Aorta (tissue), 5 donors: ENCODE measurements at places on chromosomes 6 and 20. TPM values are rescaled to one million over a fixed set of nuclear protein-coding genes. Genes with fewer than 3 reads are reported as not detected.

HLA-DRB5 gene
- total RNA-seq: 127 TPM

DNA sequence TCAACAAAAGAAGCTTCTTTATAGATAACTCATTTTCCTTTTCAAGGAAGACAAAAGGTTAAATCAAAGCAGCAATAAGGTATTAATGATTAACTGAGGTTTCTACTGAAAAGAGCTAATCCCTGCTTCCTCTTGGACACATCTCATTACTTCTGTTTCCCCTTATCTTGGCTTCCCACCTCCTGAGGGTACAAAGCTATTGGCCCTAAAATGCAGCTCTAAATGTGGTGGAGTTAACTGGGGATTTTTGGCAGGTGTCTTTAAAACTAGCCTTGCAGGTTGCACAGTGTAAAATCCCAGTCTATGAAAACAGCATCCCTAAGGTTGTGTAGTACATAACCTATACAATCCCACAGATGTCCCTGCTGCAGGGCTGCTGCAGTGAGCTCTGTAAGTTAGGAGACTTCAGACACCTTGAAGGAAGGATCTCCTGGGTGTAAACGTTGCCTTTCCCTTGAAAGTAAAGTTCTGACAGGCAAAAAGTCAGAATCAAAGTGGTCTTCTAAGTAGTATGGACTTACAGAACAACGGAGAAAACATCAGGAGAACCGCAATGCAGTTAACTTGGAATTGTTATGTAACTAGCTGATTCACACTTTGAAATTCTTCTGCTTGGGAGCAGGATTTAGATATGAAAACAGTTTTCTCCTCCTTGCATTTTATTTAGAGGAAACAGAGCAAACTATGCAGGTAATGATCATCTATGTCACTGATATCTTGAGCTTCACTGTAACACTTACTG is 71.7 kb upstream of the TRAF3IP2 start:
- H3K27me3 ChIP-seq: no peaks in the 10 kb centered on the region
- peaks cover 4% of the 10 kb centered on the region for H3K4me1 ChIP-seq
- no peak for DNase-seq
- H3K36me3 ChIP-seq: peaks cover 3% of the 10 kb centered on the region

DNA sequence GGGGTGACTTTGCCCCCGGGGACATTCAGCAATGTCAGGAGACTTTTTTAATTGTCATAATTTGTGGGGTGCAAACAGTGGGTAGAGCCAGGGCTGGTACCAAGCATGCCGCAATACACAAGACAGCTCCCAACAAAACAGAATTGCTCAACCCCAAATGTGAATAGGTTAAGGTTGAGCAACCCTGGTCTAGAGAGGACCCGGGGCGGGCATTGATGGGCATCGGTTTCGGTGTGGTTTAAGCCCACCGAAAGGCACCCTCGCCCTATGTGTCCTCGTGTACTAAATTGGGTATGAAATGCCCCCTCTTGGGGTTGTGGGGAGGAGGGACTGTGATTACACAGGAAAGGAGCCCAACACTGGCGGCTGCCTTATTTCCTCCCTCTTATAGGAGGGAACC is 36.0 kb downstream of the KIAA1755 start:
- no peak overlapping the region for H3K27ac ChIP-seq
- H3K4me1 ChIP-seq: no peaks in the 10 kb centered on the region
- no peak for DNase-seq
- H3K4me3 ChIP-seq: no peak overlapping the region
- no peaks in the 10 kb centered on the region for H3K36me3 ChIP-seq

LKAAEAR1 gene
- total RNA-seq: not detected

SLC35A1 gene
- total RNA-seq: 15.0 TPM

DNA sequence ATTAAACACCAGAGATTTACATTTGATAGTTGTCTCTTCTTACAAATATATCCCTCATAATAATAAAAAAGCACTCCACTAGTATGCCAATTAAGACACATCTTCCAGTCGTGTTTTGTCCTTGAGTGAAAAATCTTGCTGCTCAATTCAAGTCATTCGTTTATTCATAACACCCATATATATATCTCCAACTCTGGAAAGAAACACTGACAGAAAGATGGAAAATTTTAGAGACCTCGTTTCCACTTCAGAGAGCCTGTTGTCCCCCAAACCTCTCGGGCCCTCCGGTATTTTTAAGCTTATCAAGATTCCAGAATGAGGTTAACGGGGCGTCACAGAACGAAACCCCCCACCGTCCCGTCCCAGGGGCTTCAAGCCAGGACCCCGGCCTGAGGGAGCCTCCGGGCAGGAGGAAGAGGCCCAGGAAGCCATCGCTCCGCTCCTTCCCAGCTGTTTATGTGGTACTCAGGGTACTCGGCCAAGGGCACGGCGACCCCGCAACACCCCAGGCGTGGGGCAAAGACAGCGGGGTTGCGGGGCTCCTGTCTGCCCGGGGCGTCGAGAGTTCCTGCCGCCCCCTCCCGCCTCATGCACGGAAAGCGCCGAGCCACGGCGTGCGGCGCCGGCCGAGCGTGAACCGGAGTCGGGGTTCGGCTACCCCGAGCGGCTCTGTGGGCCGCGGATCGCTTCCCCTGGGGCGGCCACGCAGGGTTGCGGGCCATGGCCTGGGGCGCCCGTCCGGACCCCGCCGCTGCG is 623 bp upstream of the SNX9 start:
- H3K27me3 ChIP-seq: no peaks in the 10 kb centered on the region
- peak overlapping the region; percentile 87 for H3K4me3 ChIP-seq
- peak; percentile 53 for DNase-seq
- H3K4me1 ChIP-seq: peaks cover 3% of the 10 kb centered on the region
- peak overlapping the region; percentile 94 for H3K27ac ChIP-seq
- H3K36me3 ChIP-seq: no peaks in the 10 kb centered on the region

MROH8 gene
- 3.4 TPM for total RNA-seq

- no peak overlapping the region for H3K4me3 ChIP-seq
- H3K27ac ChIP-seq: no peak overlapping the region
- no peaks in the 10 kb centered on the region for H3K36me3 ChIP-seq
- no peak for DNase-seq
Measured at GRCh38 chr6:102039441-102039840, 645.9 kb downstream of the GRIK2 start.

- no peaks in the 10 kb centered on the region for H3K4me1 ChIP-seq
- no peak for DNase-seq
- H3K4me3 ChIP-seq: no peak overlapping the region
- H3K36me3 ChIP-seq: no peaks in the 10 kb centered on the region
Measured at GRCh38 chr20:63492518-63492917, 6.4 kb downstream of the EEF1A2 start.

GRCh38 chr20:10940941-10941340 is 267.1 kb upstream of the JAG1 start:
- H3K4me1 ChIP-seq: no peaks in the 10 kb centered on the region
- H3K4me3 ChIP-seq: no peak overlapping the region
- DNase-seq: no peak
- no peak overlapping the region for H3K27ac ChIP-seq
- H3K36me3 ChIP-seq: no peaks in the 10 kb centered on the region
- no peaks in the 10 kb centered on the region for H3K27me3 ChIP-seq

PROKR2 gene
- total RNA-seq: not detected

GRCh38 chr6:20866036-20866435 is 331.8 kb downstream of the CDKAL1 start:
- H3K4me1 ChIP-seq: no peaks in the 10 kb centered on the region
- H3K36me3 ChIP-seq: no peaks in the 10 kb centered on the region
- no peaks in the 10 kb centered on the region for H3K27me3 ChIP-seq
- H3K27ac ChIP-seq: no peak overlapping the region
- no peak for DNase-seq

PRR18 gene
- not detected for total RNA-seq
